Myocyte (in vitro differentiated cells): ENCODE measurements at places on chromosomes 11 and 22.

DNA sequence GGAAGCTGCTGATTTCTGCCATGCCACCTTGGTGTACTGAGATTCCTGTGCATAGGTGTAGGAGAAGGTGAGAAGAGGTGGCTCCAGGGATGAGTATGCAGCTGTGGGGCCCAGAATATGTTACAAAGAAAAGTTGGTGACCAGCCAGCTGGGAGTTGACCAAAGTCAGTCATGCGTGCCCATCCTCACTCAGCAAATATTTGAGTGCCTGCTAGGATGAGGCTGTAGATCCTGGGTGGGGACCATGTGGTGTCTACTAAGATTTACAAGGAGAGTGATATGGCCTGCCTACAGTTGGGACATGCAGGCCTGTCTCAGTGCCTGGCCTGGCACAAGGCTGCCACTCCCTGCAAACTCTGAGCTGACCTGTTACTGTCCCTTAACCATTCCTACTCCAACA is 19.4 kb downstream of the RNF185 start:
- peak; percentile 38 for DNase-seq

- no peak for DNase-seq
Observed at GRCh38 chr11:850775-851763, 8.4 kb downstream of the TSPAN4 start.

- DNase-seq = no peak
Observed at GRCh38 chr11:22656130-22656529, 10.3 kb upstream of the GAS2 start.

DNA sequence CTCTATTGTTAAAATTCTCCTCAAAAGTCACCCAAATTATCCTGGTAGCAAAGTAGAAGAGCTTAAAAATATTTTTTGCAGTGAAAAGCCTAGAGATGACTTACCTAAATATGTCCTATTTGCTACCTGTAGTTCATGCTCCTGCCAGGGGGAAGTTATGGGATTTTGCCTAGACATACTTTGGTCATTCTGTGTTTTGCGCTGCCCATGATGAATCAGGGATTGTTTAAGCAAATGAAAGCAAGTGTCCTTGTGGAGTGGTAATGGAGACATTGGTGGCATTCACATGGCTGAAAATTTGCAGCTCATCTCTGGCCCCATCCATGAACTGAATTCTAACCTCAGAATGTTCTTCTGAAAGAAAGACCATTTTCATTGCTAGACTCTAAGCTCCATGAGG is 14.6 kb upstream of the SESN3 start:
- no peak for DNase-seq

DNA sequence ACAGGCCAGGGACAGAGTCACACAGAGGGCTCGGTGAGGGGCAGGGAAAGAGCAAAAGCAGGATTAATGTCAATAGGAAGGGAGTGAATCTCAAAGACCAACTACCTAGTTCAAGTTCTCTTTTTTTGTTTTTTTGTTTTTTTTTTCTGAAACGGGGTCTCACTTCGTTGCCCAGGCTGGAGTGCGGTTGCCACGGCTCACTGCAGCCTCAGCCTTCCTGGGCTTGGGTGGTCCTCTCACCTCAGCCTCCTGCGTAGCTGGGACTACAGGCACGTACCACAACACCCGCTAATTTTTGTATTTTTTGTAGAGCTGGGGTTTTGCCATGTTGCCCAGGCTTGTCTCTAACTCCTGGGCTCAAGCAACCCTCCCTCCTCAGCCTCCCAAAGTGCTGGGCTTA is 9.7 kb upstream of the BCL9L start:
- no peak for DNase-seq

GRCh38 chr22:26619510-26619909 is 1.7 kb upstream of the CRYBB1 start:
- no peak for DNase-seq

DNA sequence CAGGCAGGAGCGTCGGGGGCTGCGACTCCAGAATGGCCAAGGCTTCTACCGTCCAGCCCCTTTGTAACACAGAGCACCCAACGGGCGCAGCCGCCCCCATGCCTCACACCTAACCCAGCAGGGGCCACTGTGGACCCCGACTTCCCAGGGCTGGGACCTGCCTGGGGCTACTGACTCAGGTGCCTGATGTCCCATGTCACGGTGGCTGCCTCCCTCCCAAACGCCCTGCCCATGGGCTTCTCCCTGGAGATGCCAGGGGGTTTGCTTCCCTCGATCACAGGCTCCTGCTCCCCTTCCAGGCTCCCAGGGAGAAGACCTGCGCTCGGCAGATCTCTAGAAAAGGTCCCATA is 84.0 kb downstream of the MYEOV start:
- no peak for DNase-seq

GRCh38 chr11:33214187-33214586 is 43.0 kb upstream of the HIPK3 start:
- DNase-seq = no peak

GRCh38 chr22:41482319-41482935 is 13.5 kb downstream of the ACO2 start:
- DNase-seq = peak; percentile 61

GRCh38 chr11:67639438-67639859 is at the start of gene TBX10:
Gene TBX10, minus strand, starts transcription at chr11:67639763. Its CDS starts 291 bp downstream, at chr11:67639472.
- no peak for DNase-seq

DNA sequence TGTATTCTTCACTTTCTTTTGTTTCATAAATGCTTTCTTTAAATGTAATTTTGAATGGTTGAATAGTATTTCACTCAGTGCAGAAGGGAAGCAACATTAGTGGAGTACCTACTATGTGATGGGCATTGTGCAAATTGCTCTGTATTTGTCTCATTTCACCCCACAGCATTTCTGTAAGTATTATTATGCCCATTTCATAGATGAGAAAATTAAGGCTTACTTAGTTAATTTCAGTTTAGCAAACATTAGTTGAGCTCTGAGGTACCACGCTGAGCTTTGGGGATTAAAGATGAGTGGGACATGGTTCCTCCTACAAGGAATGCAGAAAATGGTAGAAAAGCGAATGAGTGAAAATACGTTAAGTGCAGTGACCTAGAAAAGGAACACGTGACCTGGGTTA is 58.1 kb downstream of the SWAP70 start:
- DNase-seq = no peak

DNA sequence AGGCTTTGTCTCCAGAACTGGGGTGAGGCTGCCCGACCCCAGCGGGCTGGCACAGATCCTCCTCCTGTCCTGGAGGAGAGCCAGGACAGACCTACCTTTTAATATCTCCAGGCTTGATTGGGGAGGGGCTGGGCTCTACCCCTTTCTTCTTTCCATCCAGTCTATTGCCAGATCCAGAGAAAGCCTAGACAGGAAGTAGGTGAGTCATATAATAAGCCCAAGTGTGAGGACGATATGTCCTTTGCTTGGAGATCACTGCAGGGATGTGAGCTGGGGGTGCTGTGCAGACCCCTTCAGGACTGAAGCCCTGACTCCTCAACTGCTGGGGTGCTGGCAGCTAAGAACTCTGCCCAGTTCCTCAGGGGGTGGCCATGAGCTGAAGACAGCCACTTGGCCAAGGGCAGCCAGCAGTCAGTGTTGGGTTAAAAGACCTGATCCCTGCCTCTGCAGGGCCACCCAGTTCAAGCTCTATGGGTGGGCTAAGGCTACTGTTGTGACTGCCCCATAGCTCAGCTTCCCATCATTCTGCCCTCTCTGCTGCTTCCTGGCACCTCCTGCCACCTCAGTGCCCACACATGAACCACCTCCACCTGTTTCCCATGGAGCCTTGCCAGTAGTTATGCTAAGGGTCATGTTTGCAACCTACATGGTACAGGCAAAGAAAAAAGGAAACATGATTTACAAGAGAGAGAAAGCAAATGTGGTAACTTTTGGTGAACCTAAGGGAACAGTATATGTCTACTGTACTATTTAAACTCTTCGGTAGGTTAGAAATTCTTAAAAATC is 8.3 kb upstream of the C22orf39 start:
- DNase-seq = no peak

GRCh38 chr22:48151641-48152040 is 1389.2 kb downstream of the TBC1D22A start:
- DNase-seq = no peak

DNA sequence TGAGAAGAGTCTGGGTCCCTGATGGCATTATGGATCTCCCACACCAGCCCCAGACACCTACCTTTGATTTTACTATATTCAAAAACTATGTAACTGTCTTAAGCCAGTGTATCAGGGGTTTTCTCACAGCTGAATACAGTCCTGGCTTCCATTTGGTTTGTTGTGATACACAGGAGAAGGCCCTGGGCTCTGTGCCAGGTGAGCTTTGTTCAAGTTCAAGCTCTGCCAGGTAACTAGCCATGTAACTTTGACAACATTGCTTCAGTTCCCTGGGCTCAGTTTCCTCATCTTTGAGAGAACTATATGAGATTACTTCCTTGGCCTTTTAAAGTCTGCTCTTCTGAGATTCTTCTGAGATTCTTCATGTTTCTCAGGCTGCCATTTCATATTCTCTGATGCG is 327.5 kb upstream of the TENM4 start:
- no peak for DNase-seq

DNA sequence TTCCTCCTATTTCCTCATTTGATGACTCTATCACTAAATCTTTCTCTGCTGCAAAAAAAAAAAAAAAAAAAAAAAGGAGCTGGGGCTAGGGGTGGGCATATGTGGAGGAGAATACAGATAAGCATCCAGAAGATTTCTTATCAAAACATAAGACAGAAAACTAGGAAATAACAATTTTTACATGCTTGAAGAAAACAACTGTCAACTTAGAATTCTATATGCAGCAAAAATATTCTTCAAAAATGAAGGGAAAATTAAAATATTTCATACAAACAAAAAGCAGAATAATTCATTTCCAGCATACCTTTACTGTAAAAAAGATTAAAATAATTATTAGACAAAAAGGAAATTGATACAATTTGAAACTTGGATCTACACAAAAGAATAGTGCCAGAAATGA is 38.7 kb downstream of the GDPD4 start:
- DNase-seq = no peak

DNA sequence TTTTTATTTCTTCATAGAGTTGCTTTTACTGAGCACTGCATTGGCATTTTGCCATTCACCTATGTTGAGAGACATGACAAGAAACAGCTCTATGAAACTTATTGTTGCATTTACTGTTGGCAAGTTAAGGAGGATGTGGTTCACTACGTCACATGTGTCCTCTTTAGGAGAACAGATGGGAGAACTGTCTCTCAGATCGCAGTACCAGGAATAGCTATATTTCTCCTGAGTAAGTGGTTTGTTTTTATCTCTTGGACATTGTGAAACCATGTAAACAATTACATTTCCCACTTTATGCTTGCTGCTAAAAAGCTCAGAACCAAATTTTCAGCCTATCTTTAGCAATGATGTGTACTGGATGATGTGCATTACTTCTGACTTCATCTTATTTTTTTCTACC is 34.8 kb upstream of the PSMA1 start:
- peak; percentile 32 for DNase-seq

- DNase-seq = peak; percentile 41
Observed at GRCh38 chr22:18032455-18033101, 8.2 kb upstream of the MICAL3 start.

GRCh38 chr11:121250843-121251242 is 41.7 kb upstream of the SC5D start:
- no peak for DNase-seq

GRCh38 chr11:65595131-65595530 is 469 bp downstream of the KCNK7 start:
- DNase-seq = no peak

GRCh38 chr22:37196539-37197450 is 8.7 kb upstream of the C1QTNF6 start:
- DNase-seq = peak; percentile 81

DNA sequence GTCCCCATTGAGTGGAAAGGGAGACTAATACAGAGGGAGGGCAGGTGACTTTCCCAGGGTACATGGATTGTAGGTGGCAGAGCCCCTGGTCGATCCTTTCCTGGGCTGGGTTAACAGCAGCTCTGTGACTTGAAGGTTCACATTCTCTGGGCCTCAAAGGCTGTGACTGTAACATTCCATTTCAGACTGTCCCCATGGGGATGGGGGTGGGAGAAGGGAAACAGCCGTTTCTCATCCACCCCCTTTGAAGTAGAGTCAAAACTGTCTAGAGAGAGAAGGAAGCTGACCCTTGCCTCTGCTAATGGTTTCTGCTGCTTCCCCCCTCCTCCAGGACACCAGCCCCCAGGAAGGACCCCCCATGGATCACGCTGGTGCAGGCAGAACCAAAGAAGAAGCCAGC is 19.2 kb downstream of the MICALL1 start:
- no peak for DNase-seq

DNA sequence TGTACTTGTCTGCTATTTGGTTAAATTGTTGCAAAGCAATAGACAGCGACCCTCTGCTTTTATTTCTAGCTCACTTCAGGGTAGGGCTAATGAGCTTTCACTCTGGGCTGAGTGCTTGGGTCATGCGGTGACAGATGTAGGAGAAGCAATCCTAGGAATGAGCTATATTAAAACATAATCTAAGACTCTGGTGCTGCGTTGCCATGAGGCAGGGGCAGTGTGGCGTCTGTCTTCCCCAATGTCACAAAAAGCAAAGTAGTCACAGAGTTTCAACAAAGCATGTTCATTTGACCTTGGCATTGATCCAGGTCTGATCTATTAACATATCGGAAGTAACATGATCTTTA is 55.5 kb upstream of the GRAMD1B start:
- DNase-seq = peak; percentile 9

GRCh38 chr22:19035474-19036228 is 86.6 kb downstream of the DGCR2 start:
- DNase-seq = peak; percentile 33
